NCI-H187 treated with DMSO at 0.1 percent for 48 hours (cell line): ENCODE measurements at places on chromosomes 13 and 19.

DNA sequence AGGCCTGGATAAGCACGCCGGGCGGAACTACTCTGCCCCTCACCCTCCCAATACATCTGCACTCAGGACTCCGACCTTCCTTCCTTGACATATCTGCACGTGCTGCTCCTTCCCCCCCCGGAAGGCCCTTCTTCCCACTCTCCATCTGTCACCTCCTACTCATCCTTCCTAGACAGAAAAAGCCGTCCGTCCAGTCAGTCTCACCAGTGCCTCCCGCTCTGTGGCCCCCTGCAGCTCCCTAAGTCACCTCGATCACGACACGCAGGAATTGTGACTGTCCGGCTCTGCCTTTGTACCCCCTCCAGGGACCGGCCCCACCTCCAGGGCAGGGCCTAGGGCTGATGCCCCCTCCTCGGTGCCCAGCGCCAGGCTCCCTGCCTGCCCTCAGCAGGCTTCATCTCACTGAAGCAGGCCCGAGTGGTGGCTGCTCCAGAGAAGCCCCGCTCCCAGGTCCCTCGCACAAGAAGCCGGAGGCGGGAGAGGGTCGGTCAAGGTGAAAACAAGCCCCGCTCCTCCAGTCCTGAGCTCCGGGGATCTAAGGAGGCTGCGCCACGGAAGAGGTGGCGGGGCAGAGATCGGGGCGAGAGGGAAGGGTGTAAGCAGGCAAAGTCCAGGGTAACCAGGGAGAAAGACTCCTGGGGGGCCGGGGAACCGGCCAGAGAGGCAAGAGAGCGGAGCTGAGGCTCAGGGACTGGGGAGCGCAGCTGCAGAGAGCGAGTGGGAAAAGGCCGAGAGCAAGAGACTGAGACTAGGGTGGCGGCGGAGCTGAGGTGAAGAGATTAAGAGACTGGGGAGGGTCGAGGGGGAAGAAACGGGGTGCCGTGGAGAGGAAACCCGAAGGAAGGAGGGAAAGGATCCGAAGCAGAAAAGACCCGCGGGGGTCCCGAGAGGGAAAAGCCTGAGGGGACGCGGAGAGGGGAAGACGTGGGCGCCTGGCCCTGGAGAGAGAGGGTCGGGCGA lies 1.1 kb downstream of the PPP6R1 start:
- DNase-seq: no peak

GRCh38 chr19:47274071-47274890 lies at the start of gene INAFM1:
INAFM1 (plus strand) TSS chr19:47274885; CDS start chr19:47274920, 35 bp downstream.
- DNase-seq: peak; percentile 72

DNA sequence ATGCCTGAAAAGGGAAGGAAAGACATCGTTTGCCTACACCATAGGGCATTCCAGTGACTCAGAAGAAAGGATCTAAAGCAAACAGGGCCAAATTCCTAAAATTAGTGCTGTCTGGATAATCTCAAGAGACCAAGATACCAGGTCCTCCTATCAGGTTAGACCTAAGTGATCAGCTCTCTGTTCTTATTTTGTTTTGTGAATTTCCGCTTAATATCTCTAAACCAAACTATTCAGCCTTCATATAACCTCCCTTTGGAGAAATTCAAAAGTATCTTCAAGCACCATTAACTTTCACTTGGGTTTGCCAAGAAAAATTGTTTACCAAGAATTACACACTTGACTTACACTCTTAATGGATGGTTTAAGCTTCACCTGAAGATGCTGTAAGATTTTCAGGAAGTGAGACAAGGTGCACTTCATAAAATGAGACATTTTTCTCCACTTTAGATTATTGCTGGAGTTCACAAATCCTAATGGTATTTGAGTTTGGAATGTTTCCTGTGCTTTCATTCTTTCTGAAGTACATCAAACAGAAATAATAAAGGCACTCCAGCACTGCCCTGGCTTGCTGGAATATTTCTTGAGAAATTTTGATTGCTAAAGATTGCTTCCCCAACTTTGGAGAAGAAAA lies 376.1 kb downstream of the LMO7 start:
- DNase-seq: no peak

DNA sequence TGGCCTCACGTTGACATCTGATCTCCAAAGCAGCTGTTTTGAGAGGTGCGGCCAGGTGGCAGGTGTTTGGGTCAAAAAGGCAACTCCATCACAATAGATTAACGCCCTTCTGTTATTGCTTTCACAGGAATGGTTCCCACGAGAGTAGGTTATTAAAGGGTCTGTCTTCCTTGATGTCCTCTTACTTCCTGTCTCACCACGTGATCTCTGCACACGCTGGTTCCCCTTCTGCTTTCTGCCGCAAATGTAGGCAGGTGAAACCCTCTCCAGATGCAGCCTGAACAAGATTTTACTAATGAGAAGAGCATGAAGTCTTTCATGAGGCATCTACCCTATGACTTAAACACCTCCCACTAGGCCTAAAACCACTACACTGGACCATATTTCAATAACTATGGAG lies 22.8 kb upstream of the ZNF564 start:
- peak; percentile 24 for DNase-seq

GRCh38 chr19:44816301-44816700 lies 7.4 kb downstream of the BCAM start:
- DNase-seq: no peak

DNA sequence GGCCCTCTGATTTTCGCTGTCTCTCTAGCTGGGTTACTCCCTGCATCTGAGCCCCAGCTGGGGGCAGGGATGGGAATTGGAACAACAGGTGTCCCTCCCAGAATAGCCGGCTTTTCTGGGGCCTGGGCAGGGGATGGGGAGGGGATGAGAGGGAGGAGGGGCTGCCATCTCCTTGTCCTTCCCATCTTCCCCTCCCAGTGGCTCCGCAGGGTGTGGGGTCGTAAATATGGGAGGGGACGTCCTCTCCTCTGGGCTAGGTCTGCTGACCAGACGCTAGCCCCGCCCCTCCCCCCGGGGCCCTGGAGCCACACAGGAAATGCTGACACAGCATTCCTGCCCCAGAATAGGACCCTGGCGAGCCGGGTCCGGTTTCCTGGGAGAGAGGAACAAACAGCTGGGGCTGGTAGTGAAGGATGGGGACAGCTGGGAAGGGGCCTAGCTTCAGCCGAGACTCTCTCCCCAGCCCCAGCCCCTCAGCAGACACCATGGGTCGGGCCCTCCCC lies 1.1 kb downstream of the RYR1 start:
- DNase-seq: no peak

- DNase-seq: no peak
Observed at GRCh38 chr13:42485272-42485671, 88.7 kb upstream of the TNFSF11 start.

- DNase-seq: no peak
Observed at GRCh38 chr19:55370305-55370988, at the start of gene IL11. IL11 (minus strand) TSS chr19:55370463; CDS start chr19:55370310, 153 bp downstream.

- DNase-seq: peak; percentile 91
Observed at GRCh38 chr19:48372904-48373303, 8.7 kb downstream of the SYNGR4 start.

DNA sequence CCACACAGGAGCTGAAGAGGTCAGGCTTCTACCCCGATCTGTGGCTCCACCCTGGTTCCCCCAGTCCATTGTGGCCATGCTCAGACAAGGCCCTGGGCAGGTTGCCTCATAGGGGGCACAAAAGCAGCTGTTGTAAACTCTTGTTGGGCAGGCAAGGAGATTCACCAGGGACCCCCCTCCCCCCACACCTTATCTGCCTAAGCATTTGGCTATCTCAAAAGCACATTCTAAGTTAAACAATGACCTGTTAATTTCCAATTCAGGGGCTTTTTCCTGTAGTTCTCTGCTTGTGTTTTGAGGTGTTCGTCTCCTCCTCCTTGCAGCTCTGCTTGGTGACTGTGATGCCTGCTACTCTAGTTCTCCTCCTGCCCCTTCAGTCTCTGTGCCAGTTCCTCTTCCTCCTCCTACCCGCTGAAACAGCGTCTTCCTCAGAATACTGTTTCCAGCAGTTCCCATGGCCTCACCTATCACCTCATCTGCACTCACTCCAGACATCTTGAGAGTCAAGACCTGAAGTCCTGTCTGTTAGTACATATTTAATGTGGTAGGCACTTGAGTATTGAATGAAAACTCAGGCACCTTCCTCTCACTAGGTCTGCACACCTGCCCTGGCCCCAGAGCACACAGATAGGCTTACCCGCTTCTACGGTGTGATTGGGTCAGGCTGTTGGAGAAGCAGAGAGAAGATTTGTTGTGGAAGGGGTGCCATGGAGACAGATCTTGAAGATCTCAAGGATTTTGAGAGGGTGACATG lies 31.7 kb downstream of the SPATA13 start:
- no peak for DNase-seq

GRCh38 chr13:106143930-106144709 lies 391.3 kb downstream of the EFNB2 start:
- DNase-seq: no peak

- peak; percentile 78 for DNase-seq
Observed at GRCh38 chr13:36163809-36164308, 32.7 kb upstream of the DCLK1 start.

- DNase-seq: no peak
Observed at GRCh38 chr19:37966211-37966661, 59.2 kb downstream of the SIPA1L3 start.

- no peak for DNase-seq
Observed at GRCh38 chr13:31967155-31967554, 64.4 kb upstream of the FRY start.

DNA sequence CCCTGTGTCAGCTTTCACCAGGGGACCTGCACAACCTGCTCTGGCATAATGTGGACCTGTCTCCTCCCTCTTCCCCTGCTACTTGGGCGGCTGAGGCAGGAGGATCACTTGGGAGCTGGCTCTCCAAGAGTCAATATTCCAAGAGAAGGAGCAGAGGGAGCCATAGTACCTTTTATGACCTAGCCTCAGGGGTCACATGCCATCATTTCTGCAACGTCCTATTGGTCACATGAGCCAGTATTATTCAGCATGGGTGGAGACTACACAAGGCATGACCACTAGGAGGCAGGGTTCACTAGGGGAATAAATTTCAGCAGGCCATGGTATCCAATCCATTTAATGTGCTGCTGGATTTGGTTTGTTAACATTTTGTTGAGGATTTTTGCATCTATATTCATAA lies 12.0 kb upstream of the SHFL start:
- DNase-seq: no peak

DNA sequence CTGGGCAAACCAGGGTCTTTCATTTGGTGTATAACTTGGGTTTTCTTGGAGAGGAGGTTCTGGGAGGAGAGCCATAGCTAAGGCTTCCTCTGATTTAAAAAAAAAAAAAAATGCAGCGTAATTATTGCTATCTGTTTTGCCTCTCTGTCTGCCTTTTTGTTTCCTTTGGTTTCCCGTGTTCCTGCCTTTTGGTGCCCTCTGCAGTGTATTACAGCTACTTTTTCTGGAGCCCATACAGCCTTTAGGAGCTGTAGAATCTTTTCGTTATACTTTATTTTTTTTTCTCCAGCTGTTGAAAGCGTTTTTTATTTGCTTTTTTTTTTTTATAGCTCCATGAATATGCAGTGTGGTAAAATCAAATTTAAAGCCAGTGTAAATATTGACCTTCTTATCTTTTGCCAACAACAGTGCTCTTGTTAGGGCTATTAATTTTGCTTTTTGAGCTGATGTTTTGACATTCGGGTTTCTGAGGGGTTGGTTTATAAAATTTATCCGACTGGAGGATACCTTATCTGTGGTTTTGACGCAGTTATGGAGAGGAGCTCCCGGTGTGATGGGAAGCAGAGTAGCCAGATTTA lies 38.1 kb downstream of the ZNF493 start:
- DNase-seq: no peak

DNA sequence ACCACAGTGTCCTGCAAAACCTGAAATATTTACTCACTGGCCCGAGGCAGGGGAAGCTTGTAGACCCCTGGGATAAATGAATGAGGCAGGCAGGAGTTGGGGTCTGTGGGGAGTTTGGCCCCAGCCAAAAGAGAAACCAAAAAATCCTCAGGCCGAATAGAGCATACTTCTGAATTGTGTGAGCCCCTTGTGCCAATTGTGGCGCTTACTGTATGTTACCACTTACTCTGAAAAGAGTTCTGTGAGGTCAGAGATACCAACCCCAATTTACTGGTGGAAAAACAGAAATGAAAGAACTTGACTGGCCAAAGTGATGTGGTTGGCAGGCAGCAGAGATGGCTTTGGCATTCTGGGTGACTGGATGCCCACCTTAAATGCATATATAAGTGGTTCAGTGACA lies 6.9 kb downstream of the CARM1 start:
- no peak for DNase-seq
